ENCODE measurements at places on chromosomes 5 and 9.

- no peak for DNase-seq
Observed at GRCh38 chr5:75262271-75262670, 25.6 kb upstream of the ANKRD31 start.

GRCh38 chr9:69213647-69214046 lies 39.6 kb downstream of the TJP2 start:
- no peak for DNase-seq

DNA sequence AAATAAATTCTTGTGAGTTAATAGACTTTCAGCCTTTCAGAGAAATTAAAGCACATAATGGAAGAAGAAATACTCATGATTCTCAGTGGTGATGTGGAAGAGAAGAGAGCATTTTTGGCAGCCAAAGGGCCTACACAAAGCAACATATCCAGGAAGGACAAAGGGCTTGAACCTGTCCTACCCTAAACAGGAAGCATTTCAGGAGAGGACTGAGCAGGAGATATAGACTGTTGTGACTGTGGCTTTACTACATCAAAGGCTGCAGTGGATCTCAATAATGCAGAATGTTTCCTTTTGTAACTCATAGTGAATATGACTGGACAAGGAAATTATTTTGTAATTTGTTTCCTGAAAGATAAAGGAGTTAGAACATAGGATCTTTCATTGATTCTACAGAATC lies 1.3 kb upstream of the PARP8 start:
- DNase-seq = no peak

DNA sequence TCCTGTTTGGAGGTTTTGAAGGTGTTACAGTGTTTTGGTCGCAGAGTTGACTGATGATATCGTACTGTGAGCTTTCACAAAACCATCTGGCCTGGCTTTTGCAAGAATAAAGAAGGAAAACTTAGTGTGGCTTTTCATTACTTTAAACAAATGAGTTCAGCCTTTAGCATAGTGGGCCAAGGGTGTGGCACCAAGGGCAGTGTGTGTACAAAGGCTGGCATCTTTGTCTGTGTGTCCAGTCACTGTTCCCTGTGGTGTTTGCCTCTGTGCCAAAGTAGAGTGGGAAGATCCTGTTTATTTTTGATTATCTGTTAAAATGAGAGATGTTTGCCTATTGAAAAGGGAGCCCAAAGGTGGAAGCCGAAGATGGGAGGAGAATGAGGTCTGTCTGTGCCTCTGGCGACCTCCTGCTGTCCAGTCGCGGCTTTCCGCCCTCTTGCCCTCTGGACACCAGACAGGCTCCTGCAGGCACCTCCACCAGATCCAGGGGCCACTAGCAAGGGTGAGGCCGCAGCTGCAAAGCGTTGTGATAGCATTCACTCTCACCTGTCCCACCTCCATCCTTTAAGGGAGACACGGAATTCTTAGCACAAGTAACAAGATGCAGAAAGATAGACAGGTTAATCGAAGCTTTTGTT lies 113.7 kb downstream of the TRIO start:
- DNase-seq = no peak

GRCh38 chr5:163915481-163915961 lies 410.1 kb downstream of the MAT2B start:
- DNase-seq = no peak

DNA sequence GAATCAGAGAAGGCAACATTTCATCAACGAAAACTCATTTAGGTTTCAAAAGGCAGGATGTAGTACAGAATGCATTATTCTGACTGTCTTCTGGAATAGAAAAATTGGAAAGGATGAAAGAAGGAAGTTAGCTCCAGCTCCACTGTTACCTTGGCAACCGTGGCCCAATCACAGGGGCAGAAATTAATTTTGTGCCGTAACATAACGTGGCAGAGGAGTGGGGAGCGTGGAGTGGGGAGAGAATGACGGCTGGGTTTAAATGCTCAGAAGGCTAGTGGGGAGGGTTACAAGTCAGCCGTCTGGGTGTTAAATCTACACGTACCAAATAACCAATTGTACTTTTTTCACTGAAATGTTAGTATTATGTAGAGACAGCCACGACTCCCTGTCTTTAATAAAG lies 32.3 kb upstream of the EQTN start:
- no peak for DNase-seq

DNA sequence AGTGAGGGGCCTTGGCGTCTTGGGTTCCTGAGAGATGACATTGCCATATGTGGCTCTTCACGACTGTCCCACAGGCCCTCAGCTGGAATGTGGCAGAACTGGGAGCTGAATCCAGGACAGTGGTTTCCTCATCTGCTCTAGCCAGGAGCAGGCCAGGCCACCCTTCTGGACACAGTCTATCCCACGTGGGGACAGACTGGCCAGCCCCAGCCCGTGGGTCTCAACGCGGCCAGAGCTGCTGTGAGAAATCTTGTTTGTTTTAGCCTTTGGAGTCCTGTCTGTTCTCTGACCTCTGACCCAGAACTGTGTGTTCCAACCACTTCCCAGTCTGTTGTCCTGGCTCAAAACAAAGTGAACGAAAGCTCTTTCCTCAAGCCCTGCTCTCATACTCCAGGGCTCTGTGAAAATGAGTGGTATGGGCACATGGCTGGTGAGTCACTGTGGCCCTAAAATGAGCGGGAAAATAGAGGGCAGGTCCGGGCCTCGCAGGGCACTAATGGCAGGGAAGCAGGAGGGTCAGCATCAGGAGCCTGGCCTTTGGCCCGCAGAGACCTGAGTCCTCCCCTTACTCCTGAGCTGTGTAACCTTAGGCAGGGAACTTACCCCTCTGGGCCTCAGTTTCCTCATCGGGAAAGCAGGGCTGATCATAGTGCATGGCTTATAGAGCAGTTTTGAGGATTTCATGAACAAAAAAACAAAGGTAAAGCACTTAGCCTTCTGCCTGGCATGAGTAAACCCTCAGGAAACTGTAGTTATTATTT lies 34.8 kb upstream of the GLRX start:
- DNase-seq = no peak

DNA sequence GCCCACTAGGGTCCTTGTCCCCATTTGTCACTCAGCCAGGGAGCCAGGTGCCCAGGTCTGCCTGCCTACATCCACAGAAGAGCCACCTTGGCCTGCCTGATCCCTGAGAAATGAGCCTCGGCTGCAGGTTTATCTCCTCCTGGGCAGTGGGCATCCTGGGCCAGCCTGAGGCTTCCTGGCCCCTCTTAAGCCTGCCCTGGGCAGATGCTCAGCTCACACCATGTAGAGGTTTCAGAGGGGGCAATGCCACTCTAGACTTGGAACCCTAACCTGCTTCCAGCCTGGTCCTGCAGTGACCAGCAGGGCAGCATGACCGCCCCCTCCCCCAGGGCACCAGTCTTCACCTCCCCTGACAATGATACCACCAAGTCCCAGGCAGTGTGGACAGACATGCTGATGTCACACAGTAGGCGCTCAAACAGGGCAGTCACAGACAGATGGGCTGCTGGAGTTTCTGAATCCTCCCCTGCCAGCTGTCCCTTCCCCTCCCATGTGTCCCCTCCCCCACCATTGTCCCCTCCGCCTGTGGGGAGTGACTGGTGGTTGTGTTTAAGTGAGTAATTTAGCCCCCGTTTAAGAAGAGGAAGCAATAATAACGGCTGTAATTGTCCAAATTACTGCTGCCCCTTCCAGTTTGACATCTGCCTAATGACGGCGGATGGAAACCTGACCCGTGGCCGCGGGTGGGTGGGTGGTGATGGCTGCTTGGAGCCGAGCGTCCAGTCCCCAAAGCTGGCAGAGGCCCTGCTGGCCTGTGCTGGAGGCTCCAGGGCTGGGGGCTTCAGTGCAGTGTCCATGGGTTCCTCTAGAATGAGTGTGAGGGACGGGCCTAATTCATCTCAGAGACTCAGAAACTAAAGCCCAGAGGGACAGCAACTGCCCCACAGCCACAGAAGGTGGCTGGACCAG lies 147.7 kb downstream of the BARX1 start:
- no peak for DNase-seq

- DNase-seq = no peak
Observed at GRCh38 chr5:96790961-96791504, 16.7 kb downstream of the ERAP1 start.

DNA sequence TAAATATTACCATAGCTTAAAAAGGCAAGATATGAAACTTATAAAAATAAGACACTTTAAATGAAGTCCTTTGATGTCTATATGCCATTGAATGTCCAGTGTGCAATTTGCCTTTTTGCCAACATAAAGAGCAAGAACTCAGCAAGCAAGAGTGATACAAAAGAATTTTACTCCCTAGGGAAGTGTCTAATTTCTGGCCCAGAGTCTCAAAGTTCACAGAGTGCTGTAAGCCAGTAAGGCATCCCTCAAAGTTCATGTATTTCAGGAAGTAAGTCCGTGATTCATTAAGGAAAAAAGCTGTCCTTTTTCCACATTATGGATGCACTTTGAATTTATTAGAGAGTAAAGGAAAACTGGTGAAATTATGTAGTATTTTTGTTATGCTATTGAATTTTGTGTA lies 185.2 kb downstream of the CCDC171 start:
- no peak for DNase-seq

GRCh38 chr9:84310883-84311282 lies 29.7 kb downstream of the SLC28A3 start:
- DNase-seq = no peak

- no peak for DNase-seq
Observed at GRCh38 chr9:86708918-86709835, 238.1 kb downstream of the GAS1 start.

- no peak for DNase-seq
Observed at GRCh38 chr9:79989079-79989478, 417.3 kb downstream of the TLE4 start.

- no peak for DNase-seq
Observed at GRCh38 chr9:113635586-113635985, 172.1 kb downstream of the RGS3 start.

- DNase-seq = no peak
Observed at GRCh38 chr5:116451905-116452450, 122.6 kb downstream of the SEMA6A start.

GRCh38 chr9:127905788-127906191 lies 6.4 kb upstream of the ST6GALNAC6 start:
- peak; percentile 52 for DNase-seq

DNA sequence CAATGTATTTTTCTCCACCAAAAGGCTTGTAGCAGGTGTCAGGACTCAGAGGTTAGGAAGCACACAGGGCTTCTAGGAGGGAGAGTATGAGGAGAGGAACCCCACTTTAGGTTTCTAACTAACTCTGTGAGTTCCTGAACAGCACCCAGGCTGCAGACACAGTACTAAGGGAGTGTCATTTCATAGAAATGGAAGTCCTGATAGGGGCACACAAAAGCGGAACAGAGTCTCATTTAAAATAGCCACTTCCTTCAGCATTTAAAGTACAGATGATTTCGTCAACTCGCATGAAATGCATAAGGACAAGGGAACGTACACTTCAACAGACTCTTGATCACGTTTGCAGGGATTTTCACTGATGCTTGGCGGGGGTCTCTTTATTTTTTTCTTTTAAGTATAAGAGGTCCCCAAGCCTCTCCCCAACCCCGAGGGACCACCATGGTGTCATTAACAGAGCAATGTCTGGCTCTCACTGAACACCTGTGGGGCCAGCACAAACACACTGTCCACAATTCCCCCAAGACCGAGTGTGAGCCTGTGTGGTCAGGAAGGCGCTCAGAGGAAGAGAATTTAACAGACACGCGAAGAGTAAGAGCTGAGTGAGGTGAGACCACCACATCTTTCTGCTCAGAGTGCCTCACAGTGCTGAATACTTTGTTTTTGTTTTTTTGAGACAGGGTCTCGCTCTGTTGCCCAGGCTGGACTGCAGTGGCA lies 82.3 kb downstream of the SECISBP2 start:
- no peak for DNase-seq

GRCh38 chr5:81080809-81081460 lies 120.8 kb downstream of the RASGRF2 start:
- DNase-seq = no peak

- no peak for DNase-seq
Observed at GRCh38 chr9:28215536-28216299, 642.4 kb upstream of the C9orf72 start.

- no peak for DNase-seq
Observed at GRCh38 chr9:69036309-69036708, 757 bp downstream of the FXN start.

DNA sequence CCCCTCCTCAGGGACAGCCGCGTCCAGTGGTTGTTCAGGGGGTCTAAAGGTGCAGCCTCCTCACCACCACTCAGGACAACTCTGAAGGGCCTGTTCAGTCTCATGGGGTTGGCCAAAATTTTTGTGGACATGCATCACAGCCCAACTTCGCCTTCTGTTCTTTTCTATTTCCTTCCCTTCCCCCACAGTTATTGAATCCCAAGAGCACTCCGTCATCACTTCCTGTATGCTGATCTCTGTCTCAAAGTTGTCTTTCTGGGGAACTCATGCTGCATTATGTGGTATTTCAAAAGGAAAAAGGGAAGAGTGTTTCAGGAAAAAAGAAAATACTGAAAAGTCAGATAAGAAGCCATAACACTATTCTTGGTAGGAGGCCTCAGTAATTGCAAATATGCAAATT lies 355.4 kb downstream of the CAAP1 start:
- DNase-seq = no peak

- DNase-seq = no peak
Observed at GRCh38 chr9:1606253-1606652, 408.9 kb upstream of the SMARCA2 start.

GRCh38 chr5:53932351-53932750 lies 371.9 kb downstream of the NDUFS4 start:
- no peak for DNase-seq

DNA sequence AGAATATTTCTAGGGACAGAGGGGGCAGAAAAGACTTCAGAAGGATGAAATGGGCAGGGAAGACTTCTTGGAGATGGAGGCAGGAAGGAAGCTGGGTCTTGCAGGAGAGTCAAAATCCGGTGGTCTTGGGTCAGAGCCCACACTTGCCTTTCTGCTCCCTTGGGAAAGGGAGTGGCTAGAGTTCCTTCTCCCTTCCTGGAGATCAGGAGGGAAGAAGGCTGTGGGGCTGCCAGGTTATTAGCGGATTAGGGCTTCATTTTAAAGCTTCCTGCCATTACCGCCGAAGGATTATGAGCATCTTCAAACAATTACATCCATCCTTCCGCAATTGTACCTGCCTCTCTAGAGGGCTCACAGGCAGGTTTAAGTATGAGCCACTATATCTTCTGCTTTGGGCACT lies 19.2 kb upstream of the SYNPO start:
- DNase-seq = no peak

DNA sequence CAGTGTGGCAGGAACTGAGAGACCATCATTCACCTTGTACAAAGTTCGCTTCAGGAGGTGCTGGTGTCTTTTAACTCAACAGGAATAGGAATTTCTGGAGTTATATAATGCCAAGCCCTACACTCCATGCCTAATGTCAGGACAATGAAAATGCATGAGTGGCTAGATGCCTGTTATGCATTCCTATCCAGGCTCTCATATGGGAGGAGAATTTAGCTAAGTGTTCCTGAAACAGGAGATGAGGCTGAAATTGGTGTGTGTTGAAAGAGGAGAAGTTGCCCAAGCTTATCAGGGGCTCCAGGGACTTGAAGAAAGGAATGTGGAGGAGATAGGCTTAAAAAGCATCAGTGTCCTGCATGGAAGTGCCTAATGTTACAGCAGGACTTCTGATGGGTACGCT lies 26.8 kb upstream of the PRUNE2 start:
- no peak for DNase-seq

GRCh38 chr5:176427971-176428370 lies 11.6 kb upstream of the CLTB start:
- DNase-seq = no peak

Measured in stimulated activated CD4-positive, alpha-beta T cell treated with anti-CD3 and anti-CD28 coated beads, Interleukin-15, amount 100 ng/mL, for 1 hour (primary cell).